ENCODE measurements at places on chromosomes 13 and 19. TPM values are rescaled to one million over a fixed set of nuclear protein-coding genes. Genes with fewer than 3 reads are reported as not detected.

- no peak for ATAC-seq
These were observed 447.8 kb downstream of the OXGR1 start for GRCh38 chr13:96546463-96546862.

- peak; percentile 21 for ATAC-seq
These were observed 82.6 kb downstream of the NUFIP1 start for GRCh38 chr13:44906713-44907112.

- ATAC-seq = no peak
These were observed 51.1 kb upstream of the ZNRF4 start for GRCh38 chr19:5403968-5404640.

- ATAC-seq = peak; percentile 96
These were observed 42.9 kb downstream of the CAB39L start for GRCh38 chr13:49400755-49401659.

GRCh38 chr19:13699786-13700185 is 64.5 kb upstream of the MRI1 start:
- ATAC-seq = no peak

DNA sequence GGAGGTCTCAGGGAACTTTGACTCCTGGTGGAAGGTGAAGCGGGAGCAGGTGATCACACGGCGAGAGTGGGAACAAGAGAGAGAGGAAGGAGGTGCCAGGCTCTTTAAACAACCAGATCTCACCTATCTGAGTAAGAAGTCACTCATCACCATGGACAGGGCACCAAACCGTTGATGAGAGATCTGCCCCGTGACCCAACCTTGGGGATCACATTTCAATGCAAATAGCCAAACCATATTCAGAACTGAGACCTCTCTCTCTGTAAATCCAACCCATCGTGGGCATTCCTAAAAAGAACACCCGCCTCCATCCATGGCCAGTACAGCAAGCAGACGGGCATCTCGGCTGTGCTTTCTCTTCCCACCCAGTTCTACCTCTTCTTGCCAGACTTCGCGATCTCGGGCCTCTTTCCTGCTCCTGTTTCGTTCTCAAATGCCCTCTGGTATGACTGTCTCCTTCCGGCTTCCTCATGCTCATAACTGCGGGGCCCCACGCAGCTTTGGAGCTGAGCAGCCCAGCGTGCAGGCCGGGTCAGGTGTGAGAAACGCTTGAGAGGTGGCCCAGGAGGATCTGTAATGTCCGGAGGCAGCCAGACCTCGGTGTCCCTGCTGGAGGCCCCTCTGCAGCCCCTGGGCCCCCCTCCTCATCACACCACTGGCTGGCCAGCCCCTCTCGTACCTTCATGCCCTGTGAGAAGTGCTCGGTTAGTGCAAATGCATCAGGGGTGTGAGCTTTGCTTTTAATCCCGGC is 97.0 kb upstream of the GPR183 start:
- no peak for ATAC-seq

- ATAC-seq = peak; percentile 94
These were observed at the start of gene ZNF444 for GRCh38 chr19:56140583-56141416. Gene ZNF444, plus strand, starts transcription at chr19:56141287. Its CDS starts 5,625 bp downstream, at chr19:56146912.

DNA sequence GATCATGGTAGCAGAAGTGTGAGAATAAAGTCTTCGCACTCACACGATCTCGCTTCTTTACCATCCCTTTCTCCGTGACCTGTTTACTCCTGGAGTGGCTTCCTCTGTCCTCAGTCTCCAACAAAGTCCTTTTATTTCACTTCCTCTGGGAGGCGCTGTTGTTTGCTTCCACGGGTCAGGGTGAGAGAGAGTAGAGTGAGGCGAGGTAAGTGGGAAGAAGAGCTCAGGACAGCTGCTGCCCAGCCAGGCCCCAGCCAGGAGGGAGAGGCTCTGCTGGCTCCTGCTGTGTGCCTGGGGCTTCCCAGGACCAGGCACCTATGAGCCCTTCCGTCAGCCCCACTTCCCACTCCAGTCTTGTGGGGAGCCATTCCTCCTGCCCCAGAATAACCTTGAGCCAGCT is 242.1 kb downstream of the FGF9 start:
- no peak for ATAC-seq

DNA sequence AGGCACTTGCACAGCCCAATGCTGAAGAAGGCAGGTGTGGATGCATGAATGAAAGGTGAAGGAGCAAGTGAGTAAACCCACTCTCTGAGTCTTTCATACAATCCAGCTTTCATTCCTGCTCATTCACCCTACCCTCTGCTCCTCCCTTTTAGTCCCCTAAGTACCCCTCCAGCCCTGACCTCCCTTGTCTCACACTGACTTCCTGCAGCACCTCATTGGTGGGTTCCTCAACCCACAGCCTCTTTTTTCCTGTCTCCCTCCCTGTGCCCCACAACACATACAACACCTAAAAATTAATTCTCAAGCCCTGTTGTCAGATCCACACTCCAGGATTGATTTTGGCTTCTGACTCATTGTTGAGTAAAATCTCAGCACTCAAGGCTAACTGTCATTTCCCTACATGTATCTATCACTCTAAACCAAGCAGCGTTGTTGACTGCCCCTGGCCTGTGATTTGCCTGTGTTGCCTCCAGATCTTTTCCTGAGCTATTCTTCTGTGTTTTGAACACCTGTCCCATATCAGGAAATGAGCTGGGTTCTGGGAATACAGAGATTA is 177.3 kb upstream of the SERP2 start:
- ATAC-seq = no peak

GRCh38 chr13:61415058-61415721 is 459 bp downstream of the PCDH20 start:
- peak; percentile 77 for ATAC-seq

DNA sequence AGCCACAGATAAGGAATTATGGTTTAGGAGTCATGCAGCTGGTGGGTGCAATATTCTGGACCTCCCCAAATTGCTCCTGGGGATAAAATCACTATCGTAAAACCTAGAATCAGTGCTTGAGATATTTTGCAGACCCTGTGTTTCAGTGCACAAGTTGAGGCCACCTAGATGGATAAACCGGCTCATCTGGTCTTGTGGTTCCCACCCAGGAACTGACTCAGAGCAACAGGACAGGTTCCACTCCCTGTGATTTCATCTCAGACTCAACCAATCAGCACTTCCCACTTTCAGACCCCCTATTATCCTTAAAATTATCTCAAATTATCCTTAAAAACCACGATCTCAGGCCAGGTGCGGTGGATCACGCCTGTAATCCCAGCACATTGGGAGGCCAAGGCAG is 21.0 kb downstream of the FBXL12 start:
- ATAC-seq = no peak

DNA sequence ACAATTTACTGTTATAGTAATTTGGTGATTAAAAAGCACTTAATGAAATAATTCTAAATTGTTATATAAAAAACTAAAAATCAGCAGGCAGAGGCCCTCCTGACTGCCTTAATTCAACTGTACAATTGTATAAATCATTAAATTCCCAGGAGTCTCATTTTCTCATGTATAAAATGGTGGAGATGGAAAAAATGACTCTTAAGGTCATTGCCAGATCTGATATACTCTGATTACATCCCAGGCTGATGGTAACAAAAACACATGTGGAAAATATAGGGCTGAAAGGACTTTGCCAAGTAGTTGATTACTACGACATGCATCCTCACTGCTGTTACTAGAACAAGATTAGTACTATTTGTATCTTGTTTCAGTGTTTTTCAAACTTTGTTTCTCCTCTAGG is 1020.0 kb upstream of the SLC10A2 start:
- ATAC-seq = no peak

DNA sequence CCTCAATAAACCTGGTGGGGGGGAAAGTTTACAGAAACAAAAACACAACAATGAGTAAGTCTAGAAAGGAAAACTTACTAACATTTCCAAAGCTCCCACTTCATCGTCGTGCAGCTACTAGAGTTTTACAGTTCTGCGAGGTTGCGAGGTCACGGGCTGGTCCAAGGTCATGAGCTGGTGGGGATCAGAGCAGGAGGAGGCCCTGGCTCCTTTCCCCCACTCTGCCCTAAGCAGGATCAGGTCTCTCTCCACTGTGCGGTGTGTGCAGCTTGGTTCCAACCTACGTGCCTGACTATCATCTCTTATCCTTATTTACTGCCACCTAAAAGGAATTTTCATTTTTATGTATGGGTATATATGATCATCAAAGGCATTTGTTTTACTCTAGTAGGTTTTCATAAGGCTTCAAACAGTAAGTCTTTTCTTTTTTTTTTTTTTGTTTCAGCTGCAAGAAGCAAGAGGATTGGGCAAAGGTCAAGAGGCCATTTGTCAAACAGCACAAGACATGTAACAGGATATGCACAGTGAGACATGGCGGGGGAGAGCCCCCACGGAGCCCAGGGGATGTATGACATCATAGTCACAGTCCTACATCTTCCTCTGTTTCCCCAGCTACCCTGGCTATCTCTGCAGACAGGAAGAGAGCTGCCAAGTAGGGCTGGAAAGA is 76.6 kb upstream of the POMP start:
- no peak for ATAC-seq

GRCh38 chr13:113670541-113670940 is 3.5 kb downstream of the GRK1 start:
- ATAC-seq = no peak

- ATAC-seq = no peak
These were observed 3.0 kb downstream of the TRPM4 start for GRCh38 chr19:49160450-49161189.

GRCh38 chr13:29749401-29750182 is 100.8 kb downstream of the UBL3 start:
- peak; percentile 39 for ATAC-seq

DNA sequence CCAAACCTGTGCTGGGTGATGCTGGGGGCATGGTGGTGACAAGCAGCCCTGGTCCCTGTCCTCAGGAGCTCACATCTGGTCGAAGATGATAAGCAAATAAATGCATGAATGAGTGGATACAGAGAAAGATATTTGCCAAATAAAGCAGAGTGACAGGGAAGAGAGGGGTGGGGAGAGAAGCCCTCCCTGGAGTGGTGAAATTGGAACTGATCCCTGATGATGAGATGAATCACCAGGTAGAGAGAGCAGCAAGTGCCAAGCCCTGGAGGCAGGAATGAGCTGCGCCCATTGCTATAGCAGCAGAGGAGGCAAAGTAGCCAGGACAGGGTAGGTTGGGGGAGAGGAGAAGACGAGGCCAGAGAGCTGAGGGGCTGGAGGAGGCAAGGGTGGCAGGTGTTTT is 13.7 kb downstream of the FXYD5 start:
- no peak for ATAC-seq

- no peak for ATAC-seq
These were observed 2.5 kb upstream of the EEF2 start for GRCh38 chr19:3987619-3988371.

GRCh38 chr13:32191452-32191998 is 123.6 kb downstream of the ZAR1L start:
- ATAC-seq = no peak

DNA sequence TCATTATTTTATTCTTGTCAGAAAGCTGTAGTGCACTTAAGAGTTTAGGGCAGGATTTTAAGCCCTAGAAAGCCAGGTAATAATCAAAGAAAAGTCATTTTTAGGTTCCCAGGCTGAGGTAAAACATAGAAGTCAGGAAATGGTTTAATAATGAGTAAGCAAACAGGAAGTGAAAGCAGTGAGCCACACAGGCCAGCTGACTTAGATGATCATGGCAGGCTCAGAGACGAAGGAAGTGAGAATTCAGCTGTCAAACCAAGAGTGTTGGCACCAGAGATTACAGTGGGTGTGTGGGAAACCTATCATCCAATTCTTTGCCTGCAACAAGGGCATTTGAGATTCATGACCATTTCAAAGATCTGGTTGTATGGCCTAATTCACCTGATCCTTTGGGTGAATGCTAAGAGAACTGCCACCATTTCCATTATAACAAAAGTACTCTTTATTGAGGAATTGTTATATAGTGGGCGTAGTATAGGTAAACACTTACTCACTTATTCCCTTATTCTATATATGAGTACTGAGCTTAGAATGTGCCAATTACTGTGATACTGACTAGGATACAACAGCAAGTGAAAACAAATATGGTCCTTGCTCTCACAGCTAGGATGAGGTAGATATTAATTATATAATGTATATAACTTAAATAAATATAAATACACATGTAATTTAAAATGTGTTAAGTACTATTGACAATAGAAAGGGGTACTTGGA is 103.7 kb upstream of the EDNRB start:
- ATAC-seq = no peak

- ATAC-seq = no peak
These were observed 2452.1 kb downstream of the PCDH9 start for GRCh38 chr13:64778002-64778401.

- ATAC-seq = no peak
These were observed 82.5 kb upstream of the TM9SF2 start for GRCh38 chr13:99418843-99419140.

GRCh38 chr13:32837307-32837972 is 178.8 kb upstream of the KL start:
- no peak for ATAC-seq

GRCh38 chr13:74169676-74170075 is 35.5 kb upstream of the KLF12 start:
- ATAC-seq = no peak

DNA sequence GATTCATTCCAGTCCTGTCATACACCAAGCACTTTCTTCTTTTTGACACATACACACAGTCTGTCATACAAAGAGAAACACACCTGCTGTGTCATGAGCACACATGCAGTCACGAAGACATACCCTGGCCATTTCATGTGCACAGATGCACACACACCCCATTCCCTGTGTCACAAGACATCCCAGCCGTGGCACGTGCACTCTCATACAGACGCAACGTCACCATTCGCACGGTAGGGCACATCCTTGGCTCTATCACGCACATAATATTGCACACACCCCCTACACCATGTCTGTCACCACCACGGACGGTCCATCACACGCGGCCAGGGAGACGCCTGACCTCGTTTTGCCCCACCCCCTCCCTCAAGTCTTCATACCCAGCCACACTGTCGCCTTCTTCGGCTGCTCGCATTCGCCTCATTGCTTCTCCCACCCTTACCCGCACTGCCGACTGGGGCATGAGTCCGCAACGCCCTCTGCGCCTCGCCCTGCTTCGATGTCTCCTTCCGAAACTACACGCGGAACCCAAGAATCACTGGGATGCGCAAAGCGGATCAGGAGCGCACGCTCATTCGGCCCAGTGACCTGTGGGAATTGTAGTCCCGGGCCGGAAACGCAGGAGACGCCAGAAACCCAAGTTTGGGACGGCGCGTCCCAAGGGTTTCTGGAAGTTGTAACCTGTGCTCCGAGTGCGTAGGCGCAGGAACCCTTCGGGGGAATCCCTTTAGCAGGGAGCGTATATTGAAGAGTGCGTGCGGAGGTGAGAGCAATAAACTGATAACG is 6.8 kb upstream of the ZNF283 start:
- peak; percentile 48 for ATAC-seq

LCP1 gene
- 44.9 TPM for total RNA-seq

RASL11A gene
- total RNA-seq = 53.6 TPM

PCDH17 gene
- 4.2 TPM for total RNA-seq

COQ8B gene
- 46.0 TPM for total RNA-seq

ZNF415 gene
- 35.0 TPM for total RNA-seq

TUBA3C gene
- total RNA-seq = not detected

POSTN gene
- total RNA-seq = 81.7 TPM

F10 gene
- total RNA-seq = 6.9 TPM

RB1 gene
- 27.9 TPM for total RNA-seq

DPF1 gene
- not detected for total RNA-seq

CABP5 gene
- not detected for total RNA-seq

CEACAM21 gene
- total RNA-seq = not detected

OBI1 gene
- 11.5 TPM for total RNA-seq

MEDAG gene
- 38.2 TPM for total RNA-seq

ELSPBP1 gene
- not detected for total RNA-seq

SPACA4 gene
- not detected for total RNA-seq

GAS6 gene
- total RNA-seq = 178 TPM

Measured in gastroesophageal sphincter (tissue), 4 donors.